ENCODE measurements at places on chromosomes 6 and 20.

GRCh38 chr6:105601541-105602236, 198.8 kb upstream of the PREP start:
- DNase-seq: peak; percentile 36

DNA sequence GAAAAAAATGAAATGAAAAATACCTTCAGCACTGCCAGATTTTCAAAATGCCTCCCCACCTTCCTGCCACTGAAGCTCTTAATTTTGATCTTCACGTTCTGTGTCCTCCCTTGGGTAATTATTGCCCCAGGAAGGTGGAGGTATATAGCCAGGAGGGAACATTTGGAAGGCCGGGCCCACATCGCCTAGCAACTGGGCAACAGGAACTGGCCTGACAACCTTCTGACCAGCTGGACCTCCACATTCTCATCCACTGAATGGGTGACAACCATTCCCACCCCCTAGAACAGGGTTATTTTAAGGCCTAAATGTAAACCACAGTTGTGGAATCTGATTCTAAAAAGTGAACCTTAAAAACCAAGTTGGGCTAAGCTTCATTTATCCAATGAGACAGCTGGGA, 3.2 kb downstream of the RRBP1 start:
- no peak for DNase-seq

DNA sequence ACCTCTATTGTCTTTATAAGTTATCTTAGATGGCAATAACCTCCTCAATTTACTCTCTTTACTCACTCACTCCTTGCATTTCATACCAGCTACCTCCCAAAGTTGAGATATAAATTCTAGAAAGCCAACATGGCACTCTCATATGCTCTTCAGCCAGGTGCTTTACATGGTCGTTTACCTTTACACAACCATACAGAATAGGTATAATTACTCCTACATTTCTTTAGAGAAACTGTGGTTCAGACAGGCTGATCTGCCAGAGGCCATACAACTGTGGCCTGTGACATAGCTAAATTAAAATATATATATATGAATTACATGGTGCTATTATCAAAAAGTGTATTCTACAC, 45.7 kb downstream of the HBS1L start:
- no peak for DNase-seq

- DNase-seq: no peak
Measured at GRCh38 chr20:36541227-36541767, at the start of gene MYL9. TSS of gene MYL9 (plus strand) at chr20:36541519. CDS start at chr20:36544885, 3,366 bp downstream.

DNA sequence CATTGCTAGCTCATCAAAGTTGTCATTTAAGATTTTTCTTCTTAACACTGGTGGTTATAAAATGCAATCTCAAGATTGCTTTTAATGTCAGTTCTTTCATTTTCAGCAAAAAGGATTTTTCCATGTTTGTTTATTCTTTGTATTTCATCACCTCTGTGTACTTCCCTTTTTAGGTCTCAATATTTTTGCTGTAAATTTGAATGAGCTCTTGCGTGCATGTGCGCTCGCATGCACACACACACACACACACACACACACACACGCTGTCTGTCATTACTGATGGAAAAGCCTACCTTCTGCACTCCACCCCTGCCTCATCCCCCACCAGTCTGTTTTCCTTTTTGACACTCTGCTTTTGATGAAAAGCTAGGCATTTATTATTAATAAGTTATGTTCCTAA, 85.3 kb upstream of the FYN start:
- DNase-seq: no peak

DNA sequence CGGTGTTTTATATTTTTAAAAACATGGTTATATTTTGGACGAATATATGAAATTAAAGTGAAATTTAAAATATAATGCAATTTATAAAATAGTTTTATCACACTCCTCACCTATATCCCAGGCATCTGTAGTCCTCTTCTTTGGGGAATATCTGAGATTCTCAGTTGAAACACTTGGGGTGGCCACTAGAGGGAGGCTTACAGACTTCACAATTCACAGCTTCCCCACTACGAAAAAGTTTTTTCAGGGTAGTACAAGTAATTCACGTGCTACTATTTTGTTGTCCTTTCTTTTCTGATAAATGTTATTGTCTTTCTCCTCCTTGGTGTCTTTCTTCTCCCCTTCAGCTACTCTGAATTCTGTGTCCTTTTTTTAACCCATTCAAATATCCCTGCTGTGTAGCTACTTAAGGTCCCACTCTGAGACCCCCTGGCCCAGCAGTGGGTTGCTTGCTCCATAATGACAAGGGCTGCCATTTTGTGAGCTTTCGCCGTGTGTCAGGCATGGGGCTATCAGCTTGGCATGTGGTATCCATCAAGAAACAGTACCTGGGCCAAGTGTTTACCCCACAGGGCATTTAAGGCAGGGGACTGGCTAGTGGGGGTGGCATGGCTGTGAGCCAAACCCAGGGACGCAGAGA, 43.6 kb upstream of the PHACTR3 start:
- no peak for DNase-seq

- no peak for DNase-seq
Measured at GRCh38 chr20:20456741-20457140, 88.8 kb downstream of the INSM1 start.

GRCh38 chr6:159842035-159842434, 42.0 kb downstream of the PNLDC1 start:
- no peak for DNase-seq

DNA sequence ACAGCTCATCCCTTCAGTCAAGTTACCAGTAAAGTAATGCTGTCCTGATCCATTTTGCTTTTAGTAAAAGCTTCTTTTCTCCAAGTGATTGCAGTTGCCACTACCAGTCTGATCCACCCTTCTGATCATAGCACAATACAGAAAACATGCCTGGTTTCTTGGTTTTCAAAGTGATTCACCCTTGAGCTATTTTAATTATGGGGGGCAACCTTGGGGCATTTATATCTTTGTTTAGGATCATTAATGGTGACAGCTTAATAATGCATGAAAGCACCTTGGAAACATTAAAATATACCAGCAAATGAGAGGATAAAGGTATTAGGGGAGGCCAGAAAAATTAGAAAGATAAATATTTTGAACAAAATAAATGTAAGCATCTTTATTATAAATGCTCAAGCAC, 38.4 kb downstream of the LRRC1 start:
- DNase-seq: no peak

- DNase-seq: no peak
Measured at GRCh38 chr20:63692436-63693082, 3.9 kb upstream of the TNFRSF6B start.

DNA sequence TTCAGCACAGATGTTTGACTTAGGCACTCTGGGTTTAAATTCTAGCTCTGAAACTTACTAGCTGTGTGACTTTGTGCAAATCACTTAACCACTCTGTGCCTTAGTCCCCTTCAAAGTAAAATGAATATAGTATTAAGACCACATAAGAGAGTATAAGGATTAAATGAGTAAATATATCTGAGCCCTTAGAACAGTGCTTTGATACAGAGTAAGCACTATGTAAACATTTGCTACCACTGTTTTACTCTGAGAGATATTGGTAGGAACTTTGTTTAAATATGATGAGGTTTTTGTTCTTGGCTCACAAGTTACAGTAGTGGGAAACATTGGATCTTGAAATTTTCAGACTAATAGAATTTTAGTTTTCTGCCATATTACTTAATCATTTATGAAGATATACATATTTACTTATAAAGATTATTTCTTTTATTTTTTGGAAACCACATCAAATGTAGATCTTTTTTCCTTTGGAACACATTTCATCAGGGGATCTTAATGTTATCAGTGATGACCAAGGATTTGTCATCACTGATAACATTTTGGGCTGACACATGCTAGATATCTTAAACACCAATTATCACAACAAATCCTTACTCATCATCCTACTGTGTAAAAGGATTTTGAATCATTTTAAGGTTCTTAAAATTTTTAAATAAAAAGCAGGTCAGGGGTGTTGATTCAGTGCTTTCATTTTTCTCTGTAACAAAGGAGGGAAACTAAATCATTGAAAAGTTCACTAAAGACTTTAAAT, 226.2 kb downstream of the EYA4 start:
- no peak for DNase-seq

- DNase-seq: no peak
Measured at GRCh38 chr6:21149470-21149869, 444.1 kb upstream of the SOX4 start.

DNA sequence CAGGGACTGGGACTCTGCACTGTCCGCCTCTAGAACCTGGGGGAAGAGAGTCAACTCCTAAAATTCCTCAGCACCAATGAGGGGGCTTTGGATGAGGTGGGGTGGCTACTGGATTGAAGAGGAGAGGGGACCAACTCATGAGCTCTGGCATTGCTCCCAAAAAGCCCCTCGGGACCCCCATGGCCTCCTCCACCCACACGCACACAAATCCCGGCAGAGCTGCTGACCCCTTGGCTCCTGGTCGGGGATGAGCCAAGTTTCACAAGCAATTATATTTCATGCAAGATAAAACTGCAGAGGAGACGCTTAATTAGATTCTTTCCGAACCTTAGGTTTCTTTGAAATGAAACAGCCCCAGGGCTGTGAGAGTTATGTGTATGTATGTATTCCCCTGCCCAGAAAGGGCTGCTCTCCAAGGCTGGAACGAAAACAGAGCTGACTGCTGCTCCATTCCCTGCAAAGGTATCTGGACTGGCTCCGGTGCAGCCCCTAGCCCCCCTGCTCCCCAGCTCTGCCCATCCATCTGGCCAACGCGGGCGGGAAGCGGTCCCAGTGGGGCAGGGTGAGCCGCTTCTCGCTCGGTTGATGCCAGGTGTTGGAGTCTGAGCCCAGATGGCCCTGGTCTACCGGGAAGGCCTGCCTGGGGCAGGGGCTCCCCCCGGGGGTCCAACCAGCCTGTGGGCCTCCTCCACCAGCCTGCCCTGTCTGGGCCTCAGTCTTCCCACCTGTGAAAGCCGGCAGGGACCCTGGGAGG, 46.8 kb upstream of the STX16 start:
- no peak for DNase-seq

- no peak for DNase-seq
Measured at GRCh38 chr6:101689695-101690094, 296.2 kb downstream of the GRIK2 start.

DNA sequence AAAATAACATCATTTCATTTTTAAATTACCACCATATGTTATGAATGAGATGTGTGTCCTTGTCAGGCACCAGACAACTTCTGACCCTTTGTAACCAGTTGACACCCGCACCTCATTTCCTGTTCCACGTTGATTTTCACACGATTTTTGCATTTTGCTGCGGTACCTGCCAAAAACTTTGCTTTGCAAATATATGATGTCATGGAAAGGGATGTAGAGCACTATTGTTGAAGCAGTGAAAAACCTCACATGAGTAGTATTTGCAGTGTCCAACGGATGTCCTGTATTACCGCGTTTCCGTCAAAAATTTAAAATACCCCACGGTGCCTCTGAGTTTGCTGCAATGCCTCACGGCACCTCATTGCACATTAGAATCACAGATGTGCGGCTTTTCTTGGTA, 115.6 kb downstream of the MTHFD1L start:
- DNase-seq: no peak

- no peak for DNase-seq
Measured at GRCh38 chr20:2459981-2460751, 10.4 kb downstream of the SNRPB start.

DNA sequence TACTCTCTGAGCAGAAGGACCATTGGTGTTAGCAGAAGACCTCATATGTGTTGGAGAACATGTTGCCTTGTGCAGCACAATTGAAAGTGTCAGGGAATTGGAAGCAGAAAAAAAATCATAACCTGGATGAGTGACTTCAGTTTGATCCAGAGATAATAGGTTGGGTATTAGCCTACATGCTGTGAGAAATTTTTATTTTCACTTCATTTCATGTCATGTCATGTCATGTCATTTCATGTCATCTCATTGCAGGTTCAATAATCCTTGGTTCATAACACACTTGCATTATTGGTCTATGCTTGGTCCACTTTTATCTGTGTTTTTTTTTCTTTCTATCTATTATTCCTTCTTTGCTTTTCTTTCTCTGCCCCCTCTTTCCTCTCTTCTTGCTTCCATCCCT, 34.3 kb downstream of the AKAP7 start:
- DNase-seq: no peak

GRCh38 chr20:38350879-38351775, 4.8 kb downstream of the LBP start:
- DNase-seq: no peak

DNA sequence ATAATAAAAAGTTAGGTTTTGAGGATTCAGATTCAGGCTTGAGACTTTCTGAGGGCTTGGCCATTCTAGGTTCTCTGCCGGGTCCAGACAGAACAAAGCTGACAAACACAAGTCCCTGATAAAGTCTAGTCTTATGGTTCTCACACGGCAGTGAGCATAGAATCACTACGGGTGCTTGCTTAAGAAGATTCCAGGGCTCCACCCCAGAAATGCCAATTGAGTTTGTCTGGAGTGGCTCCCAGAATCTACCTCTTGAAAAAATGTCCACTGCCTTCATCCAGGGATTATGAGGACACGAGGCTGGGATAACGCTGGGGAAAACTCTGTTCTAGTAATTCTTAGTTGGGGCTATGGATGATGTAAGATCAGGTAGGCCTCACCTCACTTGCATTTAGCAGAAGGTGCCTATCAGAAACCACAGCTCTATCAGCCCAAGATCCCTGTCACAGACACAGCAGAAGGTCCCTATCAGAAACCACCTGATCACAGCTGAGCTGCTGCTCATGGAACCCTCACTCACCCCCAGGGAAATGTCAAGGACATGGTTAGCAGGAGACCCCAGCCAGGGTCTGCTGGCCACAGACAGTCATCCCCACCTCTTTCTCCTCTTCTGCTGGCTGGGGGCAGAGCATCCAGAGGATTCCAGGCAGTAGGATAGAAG, 52.3 kb downstream of the RAB44 start:
- no peak for DNase-seq

- DNase-seq: no peak
Measured at GRCh38 chr6:164069350-164069990, 655.0 kb downstream of the QKI start.

DNA sequence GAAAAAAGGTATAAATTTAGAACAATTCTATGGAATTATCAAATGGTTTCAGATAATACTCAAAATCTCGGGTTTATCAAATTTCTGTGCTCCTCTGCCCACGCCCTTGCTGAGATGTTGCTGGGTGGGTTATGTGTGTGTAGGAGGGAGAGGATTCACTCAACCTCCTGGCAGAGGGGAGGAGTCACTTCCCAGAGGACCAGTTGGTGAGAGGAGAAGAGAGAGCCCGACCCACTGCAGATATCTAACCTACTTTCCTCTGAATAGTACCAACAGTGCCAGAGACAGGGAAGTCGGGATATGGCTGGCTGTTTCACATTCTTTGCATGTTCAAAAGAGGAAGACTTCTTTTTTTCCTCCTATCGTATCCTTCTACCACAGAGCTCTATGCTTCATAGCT, 187.1 kb upstream of the MAN1A1 start:
- no peak for DNase-seq

- no peak for DNase-seq
Measured at GRCh38 chr6:69105288-69105687, 470.2 kb downstream of the ADGRB3 start.

DNA sequence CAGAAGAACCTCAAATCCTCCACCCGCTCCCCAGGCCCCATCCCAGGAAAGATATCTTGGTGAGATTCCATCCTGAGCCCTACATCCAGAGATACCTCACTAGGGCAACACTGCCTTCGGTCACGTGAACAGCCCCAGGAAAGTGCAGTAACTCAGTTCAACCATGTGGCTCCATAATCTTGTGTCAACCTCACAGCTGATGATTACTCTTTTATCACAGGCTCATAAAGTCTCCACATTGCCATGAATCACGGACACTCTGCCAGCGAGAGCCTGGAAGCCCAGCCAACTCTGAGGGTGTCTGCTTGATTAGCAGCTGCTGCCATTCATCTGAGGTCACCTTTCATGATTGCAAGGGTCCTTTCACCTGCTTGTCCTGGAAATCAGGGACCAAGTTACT, 175.8 kb upstream of the LRFN2 start:
- DNase-seq: no peak

Data from stimulated activated CD4-positive, alpha-beta T cell treated with anti-CD3 and anti-CD28 coated beads, Interleukin-2, amount 100 ng/mL, for 48 hours (primary cell).